ENCODE measurements at places on chromosomes 11 and 22. TPM values are rescaled to one million over a fixed set of nuclear protein-coding genes. Genes with fewer than 3 reads are reported as not detected.

GRCh38 chr22:46538814-46539160 is 1.4 kb upstream of the CELSR1 start:
- no peaks in the 10 kb centered on the region for H3K4me1 ChIP-seq
- no peak overlapping the region for H3K27ac ChIP-seq
- H3K4me3 ChIP-seq = no peak overlapping the region
- no peak for DNase-seq

DNA sequence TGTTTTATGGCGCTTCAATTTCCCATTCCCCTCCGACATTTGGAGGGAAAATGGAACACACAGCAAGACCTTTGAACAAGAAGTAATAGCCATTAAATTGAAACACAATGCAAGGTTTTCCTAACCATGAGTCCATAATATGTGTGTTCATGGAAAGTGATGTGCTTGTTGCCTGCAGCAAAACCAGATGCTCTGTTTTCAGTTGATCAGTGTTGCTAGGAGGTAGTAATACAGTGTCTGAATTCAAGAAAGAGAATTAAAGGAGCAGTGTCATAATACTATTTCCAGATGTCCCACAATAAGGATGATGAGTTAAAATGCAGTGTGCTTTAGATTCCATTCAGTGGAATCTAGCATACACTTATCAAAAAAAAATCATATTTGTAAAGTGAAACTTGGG is 637.4 kb upstream of the API5 start:
- H3K4me3 ChIP-seq = no peak overlapping the region
- H3K4me1 ChIP-seq = no peaks in the 10 kb centered on the region
- DNase-seq = no peak
- no peaks in the 10 kb centered on the region for H3K36me3 ChIP-seq
- H3K27ac ChIP-seq = no peak overlapping the region

Gene E2F8
- not detected for total RNA-seq

GRCh38 chr11:3200388-3201111 is 18.1 kb downstream of the MRGPRG start:
- H3K36me3 ChIP-seq = no peaks in the 10 kb centered on the region
- H3K4me3 ChIP-seq = no peak overlapping the region
- no peak overlapping the region for H3K27ac ChIP-seq
- DNase-seq = no peak

Gene MSANTD2
- total RNA-seq = 25.5 TPM

DNA sequence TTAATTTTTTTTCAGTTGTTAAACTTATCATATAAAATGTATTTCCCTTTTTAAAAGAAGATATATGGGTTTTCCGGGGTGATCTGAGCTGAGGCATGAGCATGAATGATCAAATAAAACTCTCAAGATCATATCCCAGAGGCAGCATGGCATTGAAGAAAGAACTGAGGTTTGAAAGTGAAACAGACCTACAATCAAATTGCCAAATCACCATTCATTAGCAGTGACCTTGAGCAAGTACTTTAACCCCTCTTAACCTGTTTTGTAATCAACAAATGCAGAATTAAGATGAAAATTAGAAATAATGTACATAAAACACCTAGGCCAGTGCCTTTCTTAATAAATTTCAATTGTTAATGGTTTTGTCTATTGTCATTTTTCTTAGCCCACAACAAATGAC is 116.0 kb downstream of the RBFOX2 start:
- DNase-seq = no peak
- peaks cover 18% of the 10 kb centered on the region for H3K4me1 ChIP-seq
- no peaks in the 10 kb centered on the region for H3K36me3 ChIP-seq
- peaks cover 7% of the 10 kb centered on the region for H3K27me3 ChIP-seq
- H3K4me3 ChIP-seq = no peak overlapping the region
- no peak overlapping the region for H3K27ac ChIP-seq

- H3K4me1 ChIP-seq = no peaks in the 10 kb centered on the region
- H3K27me3 ChIP-seq = no peaks in the 10 kb centered on the region
- no peak overlapping the region for H3K27ac ChIP-seq
- H3K36me3 ChIP-seq = peaks cover 66% of the 10 kb centered on the region
- peak; percentile 79 for DNase-seq
Measured at GRCh38 chr11:111841370-111842053, 29.9 kb downstream of the ALG9 start.

GRCh38 chr11:134289167-134289566 is 13.0 kb downstream of the GLB1L3 start:
- H3K36me3 ChIP-seq = no peaks in the 10 kb centered on the region
- H3K27me3 ChIP-seq = peaks cover 8% of the 10 kb centered on the region
- no peak overlapping the region for H3K27ac ChIP-seq
- no peaks in the 10 kb centered on the region for H3K4me1 ChIP-seq
- H3K4me3 ChIP-seq = no peak overlapping the region

DNA sequence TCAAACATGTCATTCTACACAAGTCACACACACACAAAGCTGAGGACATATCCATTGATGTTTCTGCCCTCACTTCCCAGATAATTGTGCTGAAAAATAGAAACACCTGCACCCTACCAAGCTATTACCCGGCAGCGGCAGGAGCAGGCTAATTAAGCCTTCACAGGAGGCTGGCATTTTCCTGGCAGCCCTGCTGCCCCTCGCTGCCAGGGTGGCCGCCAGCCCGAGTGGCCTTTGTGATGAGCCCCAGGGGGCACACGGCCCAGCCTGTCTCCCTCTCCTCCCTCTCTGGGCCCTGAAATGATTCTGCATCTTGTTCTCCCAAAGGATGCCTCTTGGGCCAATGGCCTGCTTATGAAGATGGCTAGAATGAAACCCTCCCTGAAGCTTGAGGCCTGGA is 76.2 kb upstream of the TP53I11 start:
- DNase-seq = no peak
- H3K4me1 ChIP-seq = peaks cover 11% of the 10 kb centered on the region
- no peaks in the 10 kb centered on the region for H3K36me3 ChIP-seq
- H3K27ac ChIP-seq = no peak overlapping the region
- H3K27me3 ChIP-seq = no peaks in the 10 kb centered on the region
- H3K4me3 ChIP-seq = no peak overlapping the region

- no peak overlapping the region for H3K4me3 ChIP-seq
- H3K4me1 ChIP-seq = peaks cover 15% of the 10 kb centered on the region
- no peak overlapping the region for H3K27ac ChIP-seq
- H3K36me3 ChIP-seq = no peaks in the 10 kb centered on the region
- no peak for DNase-seq
- peaks cover 13% of the 10 kb centered on the region for H3K27me3 ChIP-seq
Measured at GRCh38 chr11:33941637-33942160, 49.8 kb upstream of the LMO2 start.

DNA sequence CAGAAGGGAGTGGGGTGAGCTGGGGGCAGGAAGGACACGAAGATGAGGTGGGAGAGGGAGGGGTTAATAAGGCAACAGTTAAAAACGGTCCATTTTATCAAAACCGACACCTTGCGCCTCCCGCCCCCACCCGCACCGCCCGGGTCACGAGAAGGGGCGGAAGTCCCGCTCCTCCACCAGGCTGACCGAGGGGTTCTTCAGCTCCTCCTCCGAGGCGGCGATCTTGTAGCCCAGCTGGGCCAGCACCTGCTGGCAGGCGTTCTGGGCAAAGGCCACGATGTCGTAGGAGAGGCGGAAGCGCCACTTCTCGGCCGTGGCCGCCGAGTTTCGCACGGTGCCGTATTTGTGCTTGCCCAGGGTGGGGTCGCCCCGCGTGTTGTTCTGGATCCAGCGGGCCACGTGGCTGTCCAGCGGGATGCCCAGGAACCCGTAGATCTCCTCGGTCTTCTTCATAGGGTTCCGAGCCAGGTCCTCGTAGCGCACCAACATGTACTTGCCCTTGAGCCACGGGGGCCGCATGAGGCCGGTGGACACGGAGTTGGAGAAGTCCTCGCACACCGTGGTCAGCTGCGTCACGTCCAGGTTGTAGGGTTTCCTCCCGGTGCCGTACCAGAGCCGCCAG is 15.8 kb downstream of the CHST1 start:
- no peak overlapping the region for H3K4me3 ChIP-seq
- H3K36me3 ChIP-seq = no peaks in the 10 kb centered on the region
- peaks cover 46% of the 10 kb centered on the region for H3K27me3 ChIP-seq
- no peak for DNase-seq
- no peak overlapping the region for H3K27ac ChIP-seq

All from naive thymus-derived CD8-positive, alpha-beta T cell (primary cell).